Cortex of kidney (tissue), 1 donor: ENCODE measurements at places on chromosomes 16 and 17.

DNA sequence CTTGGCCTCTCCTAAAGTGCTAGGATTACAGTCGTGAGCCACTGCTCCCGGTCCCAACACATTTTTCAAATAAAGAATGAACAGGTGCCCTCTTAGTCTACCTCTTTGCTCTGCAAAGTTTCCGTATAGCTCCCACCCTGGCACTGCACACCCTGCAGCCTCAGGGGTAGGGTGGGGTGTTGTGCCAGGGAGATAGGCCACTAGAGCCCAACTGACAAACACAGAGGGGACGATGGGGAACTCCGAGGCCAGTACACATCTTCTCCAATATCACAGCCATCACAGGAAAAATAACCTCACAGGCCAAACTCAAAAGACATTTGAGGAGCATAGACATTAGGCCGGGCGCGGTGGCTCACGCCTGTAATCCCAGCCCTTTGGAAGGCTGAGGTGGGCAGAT lies 2.7 kb upstream of the SLC12A4 start:
- no peak for DNase-seq

- no peak for DNase-seq
Observed at GRCh38 chr16:12211870-12212690, 235.5 kb downstream of the SNX29 start.

- DNase-seq: no peak
Observed at GRCh38 chr16:67661886-67662652, 1.3 kb downstream of the PARD6A start.

DNA sequence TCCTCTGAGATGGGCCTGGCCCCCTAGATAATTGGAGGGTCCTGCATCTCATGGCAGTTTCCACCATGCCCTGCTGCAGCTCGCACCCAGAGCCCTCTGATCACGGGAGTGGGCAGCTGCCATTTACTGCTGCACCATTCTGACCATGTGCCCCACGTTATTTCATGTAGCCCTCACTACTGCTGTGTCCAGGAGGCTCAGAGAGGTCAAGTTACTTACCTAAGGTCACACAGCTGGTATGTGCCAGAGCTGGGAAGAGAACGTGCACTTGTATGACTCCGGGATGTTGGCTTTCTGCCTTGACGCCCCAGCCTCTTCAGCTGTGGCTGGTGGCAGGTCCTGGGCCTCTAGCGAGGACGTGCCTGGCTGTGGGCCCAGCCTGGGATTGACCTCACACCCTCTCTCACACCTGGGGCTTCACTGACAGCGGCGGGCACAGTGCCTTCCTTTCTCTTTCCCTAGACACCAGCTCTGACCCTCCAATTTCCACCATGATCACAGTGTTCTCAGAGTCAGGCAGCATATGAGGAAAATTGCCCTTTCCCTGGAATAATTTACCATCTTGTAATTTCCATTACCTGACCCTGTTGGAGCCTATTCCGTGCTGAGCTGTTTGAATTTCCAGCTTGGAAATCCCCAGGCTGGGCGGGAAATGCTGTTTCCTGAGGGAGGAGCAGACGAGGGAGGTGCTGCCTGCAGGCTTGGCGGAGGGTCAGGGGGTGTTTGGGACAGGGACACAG lies 18.5 kb upstream of the DOC2B start:
- DNase-seq: no peak

DNA sequence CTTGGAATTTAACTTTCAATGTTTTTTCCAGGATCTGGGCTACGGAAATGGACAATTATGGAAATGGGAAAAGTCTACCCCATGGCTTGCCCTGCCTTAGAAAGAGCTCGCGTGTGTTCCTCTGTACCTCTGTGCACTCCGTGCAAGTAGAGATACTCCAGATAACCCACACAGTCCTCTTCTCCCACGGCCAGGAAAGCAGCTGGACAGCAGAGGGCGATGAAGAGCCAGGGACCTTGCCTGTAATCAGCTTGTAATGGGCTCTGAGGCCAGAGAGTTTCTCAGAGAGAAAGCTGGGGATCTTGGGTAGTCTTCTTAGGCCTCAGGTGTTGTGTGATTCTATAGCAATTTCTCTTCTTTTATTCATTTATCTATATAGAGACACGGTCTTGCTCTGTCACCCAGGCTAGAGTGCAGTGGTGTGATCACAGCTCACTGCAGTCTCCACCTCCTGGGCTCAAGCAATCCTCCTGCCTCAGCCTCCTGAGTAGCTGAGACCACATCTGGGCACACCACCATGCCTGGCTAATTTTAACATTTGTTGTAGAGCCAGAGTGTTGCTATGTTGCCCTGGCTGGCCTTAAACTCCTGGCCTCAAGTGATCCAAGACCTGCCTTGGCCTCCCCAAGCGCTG lies 2.4 kb upstream of the SOCS7 start:
- no peak for DNase-seq

DNA sequence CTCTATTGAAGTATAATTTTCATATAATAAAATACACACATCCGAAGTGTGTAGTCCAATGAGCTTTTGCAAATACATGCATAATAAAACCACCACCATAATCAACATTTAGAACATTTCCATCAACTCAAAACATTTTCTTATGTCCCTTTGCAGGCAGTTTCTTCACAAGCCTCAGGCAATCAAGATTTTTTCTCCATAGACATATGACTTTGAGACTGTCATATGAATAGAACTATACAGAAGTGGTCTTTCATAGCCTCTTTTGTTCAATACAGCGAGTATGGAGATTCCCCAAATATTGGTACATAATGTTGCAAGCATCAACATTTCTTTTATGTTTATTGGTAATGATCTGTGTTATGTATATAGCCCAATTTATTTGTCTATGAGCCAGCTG lies 983.2 kb downstream of the CDH11 start:
- no peak for DNase-seq

GRCh38 chr16:29900102-29900887 lies at the start of gene ASPHD1:
ASPHD1 (plus strand) TSS chr16:29900488; CDS start chr16:29900972, 484 bp downstream.
- DNase-seq: no peak

- no peak for DNase-seq
Observed at GRCh38 chr17:337022-337420, 15.6 kb downstream of the RPH3AL start.

DNA sequence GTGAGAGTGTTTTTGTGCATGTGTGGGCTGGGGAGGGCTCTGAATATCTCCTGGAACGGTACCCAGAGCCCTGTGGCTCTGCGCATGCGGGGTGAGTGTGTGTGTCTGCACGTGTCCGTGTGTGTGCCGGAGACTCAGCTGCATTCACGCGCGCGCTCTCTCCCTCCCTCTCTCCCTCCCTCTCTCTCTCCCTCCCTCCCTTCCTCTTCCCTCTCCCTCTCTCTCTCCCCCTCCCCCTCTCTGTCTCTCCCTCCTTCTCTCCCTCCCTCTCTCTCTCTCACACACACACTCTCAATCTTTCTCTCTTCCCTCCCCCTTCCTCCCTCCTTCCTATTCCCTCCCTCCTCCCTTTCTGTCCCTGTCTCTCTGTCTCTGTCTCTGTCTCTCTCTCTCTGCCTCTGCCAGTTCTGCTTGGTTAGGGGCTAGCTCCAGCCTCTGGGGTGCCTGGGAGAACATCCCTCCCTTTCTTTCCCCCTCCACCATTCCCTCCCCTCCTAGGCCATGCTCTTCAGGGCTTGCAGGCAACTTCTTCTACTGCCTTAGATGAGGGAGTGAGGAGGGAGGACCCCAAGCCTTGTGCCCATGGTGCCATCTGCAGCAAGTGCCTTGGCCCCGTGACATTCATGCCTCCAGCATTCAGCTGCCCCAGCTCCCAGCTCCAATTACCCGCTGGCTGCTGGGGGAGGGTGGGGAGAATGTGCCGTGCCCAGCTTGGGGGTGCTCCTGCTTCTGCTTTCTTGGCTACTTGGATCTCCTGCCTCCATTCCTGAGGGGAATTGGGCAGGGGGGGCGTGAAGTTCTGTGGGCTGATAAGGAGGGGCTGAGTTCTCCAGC lies 6.4 kb downstream of the THRA start:
- no peak for DNase-seq

DNA sequence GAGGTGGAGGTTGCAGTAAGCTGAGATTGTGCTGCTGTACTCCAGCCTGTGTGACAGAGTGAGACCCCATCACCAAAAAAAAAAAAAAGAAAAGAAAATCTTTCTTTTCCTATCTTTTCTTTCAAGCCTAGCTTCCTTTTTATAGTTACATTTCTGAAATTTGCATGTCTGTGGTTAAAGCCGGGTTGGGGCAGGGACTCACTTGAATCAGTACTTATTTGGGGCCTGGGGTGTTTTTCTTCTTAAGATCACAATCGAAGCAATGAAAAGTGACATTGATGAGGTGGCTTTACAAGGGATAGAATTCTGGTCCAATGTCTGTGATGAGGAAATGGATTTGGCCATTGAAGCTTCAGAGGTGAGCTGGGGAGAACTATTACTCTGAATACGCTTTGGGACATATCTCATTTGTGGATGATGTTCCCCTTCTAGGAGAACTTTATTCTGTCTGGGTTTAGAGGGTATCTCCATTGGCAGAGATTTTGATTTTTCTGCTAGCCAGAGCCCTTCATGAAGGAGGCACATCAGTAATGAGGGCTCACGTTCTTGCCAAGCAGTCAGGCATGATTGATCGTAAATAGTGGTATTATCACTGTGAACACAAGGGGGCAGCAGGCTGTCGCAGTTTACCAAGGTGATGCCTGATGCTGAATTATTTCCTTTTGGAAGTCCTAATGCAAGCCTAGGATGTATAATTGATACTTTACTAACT lies 14.3 kb downstream of the KPNB1 start:
- DNase-seq: no peak

GRCh38 chr17:50608700-50609379 lies 25.8 kb upstream of the ABCC3 start:
- DNase-seq: no peak

DNA sequence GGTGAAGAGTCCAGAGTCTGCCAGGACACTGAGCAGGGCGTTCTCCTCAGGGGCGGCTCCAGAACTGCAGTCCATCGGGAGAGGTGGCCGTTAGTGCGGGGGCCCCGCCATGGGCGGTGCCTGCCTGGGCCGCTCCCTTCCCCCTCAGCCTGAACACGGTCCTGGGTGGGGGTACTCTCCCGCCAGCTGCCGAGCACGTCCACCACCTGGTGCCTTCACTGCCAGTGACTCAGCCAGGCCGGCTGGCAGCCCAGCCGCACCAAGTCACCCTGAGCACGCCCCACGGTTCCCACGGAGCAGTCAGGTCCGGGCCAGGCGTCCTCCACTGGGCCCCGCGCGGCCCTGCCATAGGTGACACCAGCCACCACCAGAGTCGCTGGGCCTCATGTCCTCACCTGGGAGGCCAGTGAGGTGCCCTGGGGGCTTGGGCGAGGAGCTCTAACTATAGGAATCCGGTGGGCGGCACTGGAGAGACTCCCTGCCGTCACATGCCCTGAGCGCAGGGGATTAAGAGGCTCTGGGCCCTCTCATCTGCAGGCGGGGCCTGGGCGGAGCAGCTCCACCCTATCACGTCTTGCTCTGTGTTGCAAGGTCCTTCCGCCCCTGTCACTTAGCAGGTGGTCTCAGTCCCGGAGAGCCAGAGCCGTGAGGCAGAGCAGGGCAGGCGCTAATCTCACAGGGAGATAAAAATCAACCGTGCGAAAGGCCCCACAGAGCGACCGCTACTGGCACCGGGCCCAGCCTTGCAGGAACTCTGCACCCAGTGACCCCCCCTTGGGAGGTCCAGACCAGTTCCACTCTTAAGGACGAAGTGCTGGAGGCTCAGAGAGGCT lies 14.3 kb downstream of the PIEZO1 start:
- DNase-seq: no peak

DNA sequence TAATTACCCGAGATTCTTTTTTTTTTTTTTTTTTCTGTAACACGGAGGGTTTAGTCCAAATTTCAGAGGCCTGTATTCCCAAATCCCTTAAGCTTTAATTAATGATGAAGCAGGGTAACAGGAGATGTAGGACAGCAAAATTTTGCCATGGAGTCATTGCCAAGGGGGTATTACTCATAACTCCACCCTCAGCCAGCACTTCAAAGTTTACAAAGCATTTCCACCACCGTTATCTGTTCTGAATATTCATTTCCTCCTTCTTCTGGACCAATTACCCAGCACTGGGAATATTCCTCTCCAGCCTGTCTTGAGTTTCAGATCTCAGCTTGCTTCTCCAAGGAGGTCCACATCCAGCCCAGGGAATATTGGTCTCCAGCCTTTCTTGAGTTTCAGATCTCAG lies 747.5 kb upstream of the EEF2KMT start:
- no peak for DNase-seq

GRCh38 chr17:62653002-62653825 lies 25.7 kb downstream of the MRC2 start:
- DNase-seq: no peak

DNA sequence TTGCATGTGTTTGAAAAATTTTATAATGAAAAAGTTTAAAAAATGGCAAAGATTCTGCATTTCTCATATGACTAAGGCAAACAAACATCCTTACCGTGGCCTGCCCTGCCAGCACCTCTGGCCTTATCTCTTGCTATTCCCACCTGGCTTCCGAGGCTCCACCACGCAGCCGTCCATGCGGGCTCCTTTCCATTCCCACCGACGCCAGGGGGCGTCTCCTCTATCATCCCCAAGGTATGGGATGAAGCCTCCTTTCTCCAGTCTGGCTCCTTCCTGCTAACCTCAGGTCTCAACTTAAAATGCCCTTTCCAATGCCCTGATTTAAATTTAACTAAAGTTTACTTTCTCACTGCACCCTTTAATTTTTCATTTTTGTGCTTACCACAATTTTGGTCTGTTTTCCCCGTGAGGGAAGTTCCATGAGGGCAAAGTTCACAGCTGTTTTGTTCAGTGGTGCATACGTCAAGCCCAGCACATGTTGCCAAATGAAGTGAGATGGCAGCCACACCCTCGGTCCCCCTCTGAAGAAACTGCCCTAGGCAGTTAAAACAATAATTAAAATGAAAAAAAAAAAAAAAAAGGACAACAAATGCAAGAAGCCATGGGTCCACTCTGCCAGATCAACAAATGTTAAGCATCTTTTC lies 13.3 kb upstream of the SDK2 start:
- DNase-seq: no peak

DNA sequence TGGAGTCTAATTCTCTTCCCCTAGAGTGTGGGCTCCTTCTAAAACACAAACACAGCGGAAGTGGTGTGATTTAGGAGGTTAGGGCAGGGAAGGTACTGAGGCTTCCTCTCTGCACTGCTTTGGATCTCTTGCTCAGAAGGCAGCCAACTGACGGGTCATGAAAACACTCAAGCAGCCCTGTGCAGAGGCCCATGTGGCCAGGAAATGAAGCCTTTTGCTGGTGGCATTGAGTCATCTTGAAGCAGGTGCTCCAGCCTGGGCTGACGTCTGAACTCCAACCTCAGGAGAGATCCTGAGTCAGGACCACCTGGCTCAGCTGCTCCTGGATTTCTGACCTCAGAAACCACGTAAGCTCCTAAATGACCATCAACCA lies 72.9 kb downstream of the MRM1 start:
- DNase-seq: no peak

- DNase-seq: no peak
Observed at GRCh38 chr17:63544467-63545301, 5.6 kb upstream of the DCAF7 start.
